ENCODE measurements at places on chromosomes 16 and 17.

DNA sequence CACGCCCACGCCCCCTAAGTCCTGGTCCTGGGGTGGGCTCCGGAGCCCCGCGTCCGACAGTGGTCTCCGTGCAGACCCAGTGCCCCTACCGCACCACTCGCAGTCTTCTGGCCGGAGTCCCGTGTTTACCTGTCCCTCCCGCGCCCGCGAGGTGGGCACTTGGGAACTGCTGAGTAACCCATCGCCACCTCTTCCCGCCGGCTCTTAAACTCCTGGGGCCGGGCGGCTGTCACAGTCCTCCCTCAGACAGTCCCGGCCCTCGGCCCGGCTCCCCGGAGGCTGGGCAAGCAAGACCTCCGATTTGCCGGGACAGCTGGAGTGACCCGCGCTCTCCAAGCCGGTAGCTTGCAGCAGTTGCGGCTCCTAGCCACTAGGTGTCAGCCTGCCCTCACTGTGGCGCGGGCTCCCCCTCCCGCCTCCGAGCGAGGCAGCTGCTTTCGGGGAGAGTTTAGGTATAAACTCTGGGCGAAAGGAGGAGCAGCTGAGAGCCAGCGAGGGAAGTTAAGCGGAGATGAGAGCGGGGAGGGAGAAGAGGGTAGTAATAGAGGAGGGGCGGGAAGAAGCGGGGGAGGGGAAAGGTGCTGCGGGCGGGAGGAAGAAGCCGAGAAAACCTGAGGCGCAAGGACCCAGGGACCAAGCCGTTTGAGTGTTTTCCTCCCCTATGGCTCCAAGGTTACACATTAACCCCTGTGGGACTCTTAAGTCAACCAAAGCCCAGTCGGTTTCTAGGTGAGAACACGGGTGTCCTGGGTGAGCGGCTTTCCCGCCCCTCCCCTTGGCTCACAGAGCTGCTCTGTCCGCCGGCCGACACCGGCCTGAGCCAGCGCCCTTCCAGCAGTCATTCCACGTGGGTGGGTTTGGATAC is 826 bp upstream of the TLCD1 start:
- DNase-seq = peak; percentile 94

DNA sequence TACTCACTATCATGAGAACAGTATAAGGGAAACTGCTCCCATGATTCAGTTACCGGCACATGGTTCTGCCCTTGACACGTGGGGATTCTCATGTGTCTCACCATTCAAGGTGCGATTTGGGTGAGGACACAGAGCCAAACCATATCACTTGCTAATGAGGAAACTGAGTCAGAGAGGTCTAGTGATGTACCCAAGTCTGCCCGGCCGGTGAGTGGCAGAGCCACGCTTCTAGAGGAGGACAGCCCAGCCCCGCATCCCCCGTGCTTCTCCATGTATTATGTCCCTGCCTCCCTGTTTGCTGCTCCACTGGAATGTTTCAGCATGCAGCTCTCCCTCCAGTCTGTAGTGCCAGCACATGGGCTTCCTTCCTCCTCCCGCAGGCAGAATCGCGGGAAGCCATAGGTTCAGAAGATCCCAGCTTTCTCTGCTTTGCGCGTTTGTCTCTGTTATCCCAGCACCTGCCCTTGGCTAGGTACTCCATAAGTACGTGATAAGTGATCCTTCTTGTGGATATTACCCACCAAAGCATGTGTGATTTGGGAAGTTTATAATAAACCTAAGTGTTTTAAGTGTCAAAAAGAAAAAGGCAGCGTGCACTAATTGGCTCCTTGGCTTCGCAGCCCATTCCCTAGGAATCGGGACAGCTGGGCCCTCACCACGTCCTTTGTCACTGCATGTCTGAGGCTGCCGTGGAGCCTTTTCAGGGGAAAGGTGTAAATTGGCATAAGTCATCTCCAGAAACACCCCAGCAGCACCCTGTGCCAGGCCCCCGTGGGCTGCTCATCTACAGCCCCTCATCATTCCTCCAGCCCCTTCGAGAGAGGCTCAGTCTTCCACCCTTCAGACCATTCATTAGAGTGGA is 103.8 kb downstream of the CLEC16A start:
- DNase-seq = no peak

DNA sequence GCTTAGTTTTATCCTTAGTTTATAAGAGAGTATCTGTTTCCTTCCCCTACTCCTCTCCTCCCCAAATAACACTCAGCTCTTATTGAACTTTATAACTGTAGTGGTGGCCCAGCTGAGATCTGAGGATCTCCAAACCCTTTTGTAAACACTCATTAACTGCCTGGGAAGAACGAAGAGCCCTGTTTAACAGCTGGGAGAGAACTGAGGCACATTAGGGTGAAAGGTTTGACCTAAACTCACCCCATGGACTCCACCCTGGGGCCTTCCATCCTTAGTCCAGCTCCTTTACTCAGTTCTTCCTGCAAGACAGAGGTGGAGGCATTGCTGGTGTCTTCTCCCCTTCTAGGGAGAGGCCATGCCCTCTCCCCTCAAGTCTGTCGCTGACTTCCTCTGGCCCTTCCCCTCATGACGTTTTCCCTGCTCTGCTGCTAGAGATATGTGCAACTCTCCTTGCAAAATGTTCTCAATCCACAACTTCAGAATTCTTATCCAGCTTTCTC is 1.2 kb upstream of the RARA start:
- peak; percentile 51 for DNase-seq

GRCh38 chr16:71296584-71297340 is 7.6 kb upstream of the CMTR2 start:
- DNase-seq = no peak

GRCh38 chr16:81520560-81521135 is 76.0 kb downstream of the CMIP start:
- DNase-seq = no peak

- no peak for DNase-seq
Measured at GRCh38 chr17:57016071-57016763, 38.3 kb downstream of the SCPEP1 start.

- peak; percentile 27 for DNase-seq
Measured at GRCh38 chr16:14337303-14338191, 266.4 kb downstream of the MRTFB start.

DNA sequence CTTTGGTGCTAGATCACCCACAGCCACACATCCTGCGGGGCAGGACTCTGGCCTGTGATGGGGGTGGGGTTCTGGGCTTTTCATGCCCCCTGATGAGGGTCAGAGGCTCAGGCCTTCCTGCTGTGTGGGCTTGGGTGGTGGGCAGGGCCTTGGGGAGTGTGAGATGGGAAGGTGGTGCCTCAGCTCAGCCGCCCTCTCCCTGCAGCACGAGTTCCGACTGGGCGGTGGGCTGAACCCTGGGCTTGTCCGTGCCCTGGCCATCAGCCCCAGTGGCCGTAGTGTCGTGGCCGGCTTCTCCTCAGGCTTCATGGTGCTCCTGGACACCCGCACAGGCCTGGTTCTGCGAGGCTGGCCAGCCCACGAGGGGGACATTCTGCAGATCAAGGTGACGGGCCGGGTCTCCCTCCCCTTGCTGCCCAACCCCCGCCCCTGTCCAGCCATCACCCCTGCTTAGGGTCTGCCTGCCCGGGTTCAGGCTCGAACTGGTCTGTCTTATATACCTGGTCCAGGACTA is 6.8 kb upstream of the SERPINF2 start:
- no peak for DNase-seq

DNA sequence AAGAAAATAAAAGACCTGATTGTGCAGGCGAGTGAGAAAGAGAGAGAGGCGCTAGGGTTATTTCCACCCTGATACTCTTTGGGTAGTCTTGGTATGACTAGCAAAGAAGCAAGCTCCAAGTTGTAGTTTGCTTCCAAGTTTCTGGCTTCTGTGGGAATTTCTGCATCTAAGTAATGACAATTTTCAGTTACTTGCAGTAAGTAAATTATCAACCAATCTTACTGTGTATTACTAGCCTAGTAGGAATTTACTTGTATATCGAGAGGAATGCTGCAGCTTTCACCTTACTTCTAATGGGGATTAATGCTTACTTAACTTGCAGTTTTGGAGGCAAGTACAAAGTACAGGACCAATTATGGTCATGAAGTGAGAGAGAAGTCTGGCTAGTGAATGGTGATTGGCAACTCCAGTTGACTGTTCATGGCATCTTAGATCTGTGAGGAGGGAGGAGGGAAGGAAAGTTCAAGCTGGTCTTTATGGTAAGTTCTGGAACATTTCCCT is 31.9 kb downstream of the TENT4B start:
- no peak for DNase-seq

All from fibroblast of pulmonary artery (primary cell).